ENCODE measurements at places on chromosomes 2 and 18.

- no peak for DNase-seq
These were observed 82.3 kb downstream of the POLR1A start for GRCh38 chr2:86023366-86023712.

GRCh38 chr18:12679183-12679786, 21.4 kb upstream of the SPIRE1 start:
- no peak for DNase-seq

GRCh38 chr2:85178980-85179411, 45.8 kb downstream of the TCF7L1 start:
- DNase-seq = no peak

DNA sequence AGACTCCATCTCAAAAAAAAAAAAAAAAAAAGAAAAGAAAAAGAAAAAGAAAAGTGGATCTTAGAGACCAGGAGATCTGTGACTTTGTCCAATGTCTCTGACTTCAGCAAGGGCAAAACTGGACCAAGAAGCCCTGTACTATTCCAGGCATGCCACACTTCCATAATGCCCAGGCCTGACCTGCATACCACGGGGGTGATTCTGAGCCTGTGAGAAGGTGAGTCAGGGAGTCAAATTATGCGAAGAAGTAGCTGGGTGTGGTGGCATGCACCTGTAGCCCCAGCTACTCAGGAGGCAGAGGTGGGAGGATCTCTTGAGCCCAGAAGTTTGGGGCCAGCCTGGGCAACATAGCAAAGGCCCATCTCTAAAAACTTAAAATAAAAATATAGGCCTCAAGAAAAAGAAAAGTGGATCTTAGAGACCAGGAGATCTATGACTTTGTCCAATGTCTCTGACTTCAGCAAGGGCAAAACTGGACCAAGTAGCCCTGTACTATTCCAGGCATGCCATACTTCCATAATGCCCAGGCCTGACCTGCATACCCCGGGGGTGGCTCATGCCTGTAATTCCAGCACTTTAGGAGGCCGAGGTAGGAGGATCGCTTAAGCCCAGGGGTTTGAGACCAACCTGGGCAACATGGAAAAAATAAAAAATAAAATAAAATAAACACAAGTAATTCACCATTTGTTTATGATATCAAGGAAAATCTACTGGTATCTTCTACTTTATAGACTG, 12.2 kb upstream of the PUM2 start:
- no peak for DNase-seq

DNA sequence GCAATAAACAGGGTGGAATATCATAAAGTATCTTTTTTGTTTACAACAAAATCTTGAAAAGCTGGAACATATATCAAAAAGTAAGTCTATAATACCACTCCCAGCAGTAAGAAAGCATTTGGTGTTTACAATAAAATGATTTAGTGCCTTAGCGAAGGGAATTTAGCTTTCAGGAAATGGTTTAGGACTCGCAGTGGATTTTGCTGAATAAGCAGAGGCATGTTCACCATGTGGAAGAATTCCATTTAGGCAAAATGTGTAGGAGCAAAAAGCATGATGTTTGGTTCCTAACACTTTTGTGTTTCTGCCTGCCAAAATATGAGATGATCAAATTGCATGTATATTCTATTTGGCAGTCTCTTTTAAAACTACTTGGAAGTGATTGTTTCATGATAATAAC, 163.6 kb downstream of the AGPS start:
- DNase-seq = no peak

DNA sequence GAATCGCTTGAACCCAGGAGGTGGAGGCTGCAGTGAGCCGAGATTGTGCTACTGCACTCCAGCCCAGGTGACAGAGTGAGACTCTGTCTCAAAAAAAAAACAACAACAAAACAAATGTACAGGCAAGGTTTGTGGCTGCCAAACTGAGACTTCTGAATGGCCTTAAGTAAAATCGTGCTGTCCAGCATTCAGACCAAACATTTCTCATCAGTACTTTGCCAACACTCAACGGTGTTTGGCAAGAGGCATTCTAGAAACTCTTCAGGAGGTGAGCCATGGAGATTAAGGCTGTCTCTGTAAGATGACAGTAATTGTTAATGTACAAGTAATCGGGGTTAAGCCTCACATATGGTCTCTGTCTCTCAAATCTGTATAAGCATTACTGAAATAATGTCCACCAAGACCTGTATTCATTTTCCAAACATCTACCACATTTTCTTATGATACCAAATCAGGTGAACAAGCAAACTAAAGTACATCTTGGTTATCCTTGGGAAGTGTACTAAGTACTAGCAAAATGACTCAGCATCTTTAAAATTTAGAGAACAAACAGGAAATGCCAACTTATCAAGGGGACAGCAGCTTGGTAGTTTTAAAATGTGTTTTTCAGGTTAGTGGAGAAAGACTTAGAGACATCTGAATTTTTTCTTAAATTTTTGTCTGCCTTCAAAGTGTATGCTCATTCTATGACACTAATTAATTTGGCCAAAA, 29.3 kb downstream of the SERPINE2 start:
- no peak for DNase-seq

DNA sequence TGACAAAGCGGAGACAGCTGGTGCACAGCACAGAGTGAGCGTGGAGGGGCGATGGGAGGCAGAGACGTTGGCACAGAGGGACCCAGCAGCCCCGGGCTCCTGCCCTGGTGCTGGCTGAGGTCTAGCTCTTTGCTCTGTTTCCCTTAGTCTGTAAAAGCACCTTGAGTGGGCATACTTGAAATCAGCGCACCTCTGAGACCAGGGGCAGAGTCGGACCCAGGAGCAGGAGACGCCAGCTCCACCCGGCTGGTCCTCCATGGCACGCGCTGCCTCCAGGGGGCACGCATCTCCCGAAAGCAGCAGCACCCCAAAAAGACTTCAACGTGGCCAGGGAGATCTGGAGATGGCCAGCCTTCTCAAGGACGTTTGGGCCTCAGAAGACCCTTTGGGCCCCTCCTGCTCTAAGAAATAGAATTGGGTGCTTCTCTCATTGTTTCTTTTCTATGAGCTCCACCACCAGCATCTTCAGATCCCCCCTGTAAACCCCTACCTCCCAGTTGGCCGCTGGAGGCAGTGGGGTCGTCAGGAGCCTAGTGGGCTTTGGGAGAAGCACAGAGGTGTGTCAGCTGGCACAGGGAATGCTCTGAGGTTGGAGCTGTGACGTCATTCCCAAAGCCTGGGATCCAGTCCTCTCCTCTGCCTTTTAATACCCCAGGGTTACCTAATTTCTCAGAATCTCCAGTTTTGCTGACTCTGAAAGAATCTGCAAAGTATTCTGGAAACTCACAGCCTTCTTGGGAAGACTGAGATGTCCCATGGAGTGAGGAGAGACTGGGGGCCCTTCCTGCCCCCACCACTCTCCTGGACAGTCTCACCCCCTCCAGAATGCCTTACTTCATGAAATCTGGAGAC, 58.9 kb downstream of the CIB4 start:
- DNase-seq = no peak

DNA sequence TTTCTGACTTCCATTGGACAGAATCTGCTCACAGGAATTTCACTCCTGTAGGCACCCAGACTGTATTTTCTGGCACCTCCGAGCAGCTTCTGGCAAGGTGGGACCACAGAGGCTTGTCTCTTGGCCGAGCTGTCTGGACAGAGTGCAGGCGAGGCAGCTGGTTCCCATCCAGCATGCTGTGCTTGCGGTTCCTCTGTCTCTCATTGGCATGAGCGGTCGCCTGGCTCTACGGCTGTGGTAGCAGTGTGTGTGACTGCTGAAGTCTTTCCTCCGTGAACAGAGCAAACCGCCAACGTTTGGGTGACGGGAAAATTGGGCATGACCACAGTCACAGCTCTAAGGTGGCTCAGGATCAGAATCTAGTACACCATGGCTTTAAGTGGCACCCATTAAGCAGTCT, 411.7 kb upstream of the NETO1 start:
- DNase-seq = no peak
